Right renal cortex interstitium (tissue), 3 donors: ENCODE measurements at places on chromosomes 2 and 18. TPM values are rescaled to one million over a fixed set of nuclear protein-coding genes. Genes with fewer than 3 reads are reported as not detected.

- DNase-seq, result no peak
These were observed 229.0 kb downstream of the DYSF start for GRCh38 chr2:71682341-71682740.

DNA sequence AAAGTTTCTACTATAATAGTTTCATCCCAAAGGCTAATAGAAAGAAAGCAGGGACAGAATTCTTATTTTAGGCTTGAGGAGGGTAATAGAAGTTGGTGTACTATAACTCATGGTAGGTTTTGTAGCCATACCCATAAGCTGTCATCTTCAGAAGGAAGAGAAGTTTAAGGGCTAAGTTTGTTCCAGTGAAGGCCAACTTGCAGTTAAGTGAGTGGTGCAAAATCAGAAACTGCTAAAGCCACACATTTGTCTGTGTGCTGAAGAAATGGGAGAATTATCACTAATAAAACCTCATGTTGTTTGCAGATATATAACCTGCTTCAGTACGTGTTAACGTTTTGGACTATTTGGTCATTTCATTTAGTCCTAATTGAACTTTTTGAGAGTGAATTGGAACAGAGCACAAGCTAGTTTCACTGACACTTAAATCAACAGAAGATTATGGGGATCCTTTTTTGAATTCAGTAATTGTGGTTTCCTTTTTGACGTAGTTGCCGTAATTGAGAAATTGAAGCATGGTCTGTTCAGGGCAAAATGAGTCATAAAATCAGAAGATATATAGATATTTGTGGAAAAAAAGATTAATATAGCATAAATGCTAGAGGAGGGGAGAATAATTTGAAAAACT lies 69.1 kb downstream of the PHLPP1 start:
- no peak for DNase-seq

GRCh38 chr2:180707884-180708205 lies 272.6 kb upstream of the UBE2E3 start:
- no peak for DNase-seq

GRCh38 chr2:40283111-40283909 lies 168.6 kb downstream of the SLC8A1 start:
- DNase-seq, result no peak

DNA sequence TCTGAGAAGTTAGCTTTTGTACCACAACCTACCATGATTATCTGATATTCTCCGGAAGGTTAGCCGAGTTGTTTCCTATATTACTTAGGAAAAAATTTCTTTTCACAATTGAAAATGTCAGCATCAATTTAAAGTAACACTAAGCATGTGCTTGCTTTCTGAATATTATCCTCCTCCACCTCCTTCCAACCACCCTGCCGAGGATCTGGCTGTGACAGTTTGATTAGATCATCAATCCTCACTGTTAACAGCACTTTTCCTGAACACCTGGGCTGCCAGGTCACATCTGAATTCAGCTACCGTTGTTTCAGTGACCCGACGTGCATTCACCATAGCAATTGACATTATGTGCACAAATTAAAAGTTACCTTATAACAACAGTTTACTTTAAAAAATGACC lies 207.0 kb downstream of the ZNF407 start:
- DNase-seq, result no peak

DNA sequence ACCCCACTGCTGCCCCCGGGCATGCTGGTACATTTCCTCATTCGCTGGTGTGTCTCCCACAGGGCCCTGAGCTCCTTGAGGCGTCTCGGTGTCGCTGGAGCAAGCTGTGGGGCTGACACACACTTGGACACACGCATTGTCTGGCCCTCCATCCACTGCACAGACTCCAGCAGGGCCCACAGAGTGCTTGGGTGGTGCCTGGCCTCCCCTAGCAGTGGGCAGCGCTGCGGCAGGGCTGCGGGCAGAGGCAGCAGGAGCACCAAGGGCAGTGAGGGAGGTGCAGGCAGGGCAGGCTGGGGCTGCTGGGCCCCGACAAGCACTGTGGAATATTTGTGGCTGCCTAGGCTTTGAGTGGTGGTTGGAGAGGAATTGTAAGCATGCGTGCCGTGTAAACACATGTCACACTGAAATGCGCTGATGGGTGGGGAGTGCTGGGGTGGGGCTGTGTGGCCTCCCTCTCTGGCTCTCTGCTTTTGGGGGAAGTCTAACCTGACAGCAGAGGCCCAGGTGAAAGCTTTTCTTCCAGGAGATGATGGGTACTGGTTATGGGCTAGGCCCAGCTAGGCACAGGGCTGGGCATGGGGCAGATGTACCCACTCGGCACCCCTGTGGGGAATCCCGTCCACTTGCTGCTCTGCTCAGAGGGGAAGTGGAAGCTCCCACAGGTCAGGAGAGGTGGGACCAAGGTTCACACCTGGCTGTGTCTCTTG lies 55.5 kb upstream of the HS6ST1 start:
- no peak for DNase-seq

DNA sequence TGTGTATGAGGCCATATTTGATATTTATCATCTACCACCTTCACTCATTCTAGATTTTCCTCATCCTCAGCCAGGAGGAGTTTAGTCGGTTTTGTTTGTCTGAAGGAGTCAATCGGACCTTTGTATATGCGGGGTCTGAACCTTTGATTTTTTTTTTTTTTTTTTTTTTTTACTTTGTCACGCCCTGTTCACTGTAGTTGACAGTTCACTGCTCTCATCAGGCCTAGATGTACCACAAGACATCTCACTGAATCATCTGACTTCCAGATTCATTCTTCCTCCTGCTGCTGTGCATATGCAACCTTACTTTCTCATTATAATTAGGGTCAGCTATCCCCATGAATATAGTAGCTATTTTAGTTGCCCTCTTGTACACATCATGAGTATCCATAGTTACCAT lies 133.2 kb downstream of the ARHGAP15 start:
- no peak for DNase-seq

DNA sequence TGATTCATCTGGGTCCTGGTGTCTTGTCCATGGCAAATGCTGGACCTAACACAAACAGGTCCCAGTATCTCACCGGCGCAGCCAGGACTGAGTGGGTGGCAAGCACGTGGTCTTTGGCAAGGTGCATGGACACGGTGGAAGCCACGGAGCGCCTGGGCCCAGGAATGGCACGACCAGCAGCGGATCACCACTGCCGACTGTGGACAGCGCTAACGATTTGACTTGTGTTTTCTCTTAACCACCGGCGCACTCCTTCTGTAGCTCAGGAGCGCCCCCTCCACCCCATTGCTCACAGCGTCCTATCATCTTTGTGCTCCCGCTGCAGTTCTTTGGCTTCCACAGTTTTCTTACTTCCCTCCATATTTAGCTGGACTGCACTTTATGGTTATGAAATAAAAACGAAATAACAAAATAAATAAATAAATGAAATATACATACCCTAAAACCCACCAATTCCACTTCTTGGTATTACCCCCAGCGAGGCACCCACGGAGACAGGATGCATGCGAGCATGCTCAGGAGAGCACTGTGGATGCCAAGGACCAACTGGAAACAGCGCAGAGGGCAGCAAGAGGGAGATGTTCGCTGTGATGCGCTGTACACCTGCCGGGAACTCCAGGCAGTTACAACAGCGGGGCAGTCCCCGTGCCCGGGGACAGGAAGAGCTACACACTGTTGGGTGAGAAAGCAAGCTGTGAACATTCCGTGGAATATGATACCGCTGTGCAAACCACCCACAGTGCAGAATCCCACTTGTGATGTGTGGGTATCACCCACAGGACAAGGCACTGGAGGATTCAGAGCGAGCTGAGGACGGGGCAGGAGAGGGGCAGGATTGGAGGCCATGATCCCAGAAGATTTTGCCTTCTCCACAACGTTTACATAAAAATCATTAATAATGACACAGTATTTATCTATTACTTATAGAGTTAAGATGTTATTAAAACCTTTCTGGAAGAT lies 7.0 kb upstream of the CIDEA start:
- no peak for DNase-seq

The ITGA4 gene
- 43.6 TPM for polyA plus RNA-seq

The MRO gene
- polyA plus RNA-seq, result 3.0 TPM

The G6PC2 gene
- polyA plus RNA-seq, result not detected
